T47D (cell line): ENCODE measurements at places on chromosomes 2 and 18.

- DNase-seq = no peak
These were observed 19.8 kb upstream of the MARCHF4 start for GRCh38 chr2:216392018-216392562.

DNA sequence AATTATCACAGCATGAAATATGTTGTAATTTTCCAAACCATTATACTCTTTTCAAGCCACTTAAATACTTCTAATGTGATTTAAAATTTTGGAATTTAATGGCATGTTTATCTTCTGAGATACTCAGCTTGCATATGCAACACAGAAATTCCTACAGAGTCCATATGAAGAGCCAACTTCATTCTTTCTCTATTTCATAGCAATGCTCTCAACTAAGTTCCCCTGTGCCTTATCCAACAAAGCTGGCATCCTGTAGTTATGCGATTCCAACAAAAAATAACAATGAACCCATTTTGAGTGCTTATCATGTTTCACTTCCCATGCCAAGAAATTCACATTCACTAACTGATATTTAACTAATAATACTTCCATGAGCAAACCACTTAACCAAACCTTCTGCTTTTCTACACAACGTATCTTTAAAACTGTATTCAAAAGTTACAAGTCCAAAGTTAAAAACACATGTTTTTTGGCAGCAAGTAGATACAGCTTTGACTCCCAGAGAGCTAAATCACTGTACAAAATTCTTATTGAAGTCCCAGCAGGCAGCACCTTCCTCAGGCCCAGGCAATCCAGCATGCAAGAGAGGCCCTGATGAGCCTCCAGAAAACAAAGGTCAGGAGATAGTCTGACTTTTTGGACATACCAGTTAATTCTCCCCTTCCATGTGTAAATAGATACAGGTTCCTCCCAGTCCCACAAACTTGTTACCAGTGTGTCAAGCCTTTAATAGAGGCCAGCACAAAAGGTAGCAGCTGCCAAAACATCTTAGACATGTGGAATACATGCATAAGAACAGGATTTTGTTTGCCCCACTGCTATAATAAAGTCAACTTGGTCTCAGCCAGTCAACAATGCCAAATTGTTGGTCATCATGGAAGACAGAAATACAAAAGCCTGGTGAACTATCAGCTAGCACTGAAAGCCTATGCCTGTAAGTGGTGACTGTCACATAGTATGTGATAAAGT lies 113.1 kb upstream of the WDR75 start:
- no peak for DNase-seq

- no peak for DNase-seq
These were observed 63.1 kb upstream of the MCFD2 start for GRCh38 chr2:46978723-46979122.

- no peak for DNase-seq
These were observed 43.9 kb downstream of the PAX8 start for GRCh38 chr2:113234721-113235346.

DNA sequence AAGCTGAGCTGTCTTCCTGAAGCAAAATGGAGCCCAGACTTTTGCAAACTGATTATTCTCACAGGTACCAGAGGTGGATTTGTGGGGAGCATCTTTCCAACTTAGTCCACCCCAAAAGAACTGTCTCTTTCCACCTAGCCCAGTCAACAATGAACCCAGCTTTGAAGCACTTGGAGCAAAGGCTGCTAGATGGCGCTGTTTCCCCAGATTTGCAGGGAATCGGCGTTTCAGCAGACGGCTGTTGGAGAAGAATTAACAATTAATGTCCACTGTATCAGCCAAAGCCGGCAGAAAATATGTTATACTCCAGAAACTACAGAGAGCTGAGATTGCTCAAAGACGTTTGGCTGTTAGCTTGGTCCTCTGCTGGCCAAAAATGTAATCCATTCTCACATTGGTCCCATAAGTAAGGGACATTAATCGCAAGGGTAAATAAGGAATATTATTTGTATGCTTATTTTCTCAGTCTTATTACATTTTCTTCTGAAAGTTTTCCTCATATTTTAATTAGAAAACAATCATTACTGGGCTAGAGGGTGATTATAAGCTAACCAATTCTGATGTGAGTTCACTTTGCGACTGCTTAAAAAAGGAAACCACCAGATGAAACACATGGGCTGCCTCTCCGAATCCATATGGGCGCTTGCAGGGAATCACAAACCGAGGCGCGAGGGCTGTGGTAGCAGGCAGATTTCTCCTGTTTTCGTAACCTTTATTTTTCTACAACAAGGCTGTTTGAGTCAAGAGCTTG lies 423.8 kb upstream of the MEX3C start:
- DNase-seq = peak; percentile 26

DNA sequence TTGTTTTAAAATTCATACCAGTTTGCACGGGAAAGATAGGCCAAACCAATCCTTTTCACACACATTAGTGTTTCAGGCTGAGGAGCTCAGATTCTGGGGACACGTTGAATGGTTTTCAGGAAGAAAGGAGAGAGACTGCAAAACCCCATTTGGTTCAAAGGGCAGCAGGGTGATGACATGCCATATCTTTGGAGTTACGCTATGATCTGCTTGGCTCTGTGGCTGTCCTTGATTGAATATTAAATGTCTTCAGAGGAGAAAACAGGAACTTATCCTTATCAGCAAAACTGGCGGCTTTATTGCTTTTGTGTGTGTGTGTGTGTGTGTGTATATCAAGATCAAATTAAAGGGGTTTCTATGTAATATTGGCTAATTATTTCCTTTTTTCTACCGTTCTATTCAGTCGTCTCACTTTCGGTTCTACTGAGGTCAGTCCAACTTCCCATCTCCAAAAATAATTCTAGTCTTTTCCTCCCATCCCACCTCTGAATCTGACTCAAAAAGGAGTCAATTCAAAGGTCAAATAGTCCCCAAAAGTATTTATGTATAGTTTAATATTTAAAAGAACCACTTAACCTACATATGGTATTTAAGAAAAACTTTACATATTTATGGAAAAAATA lies 292.9 kb upstream of the CCDC68 start:
- no peak for DNase-seq

GRCh38 chr18:54130177-54130576 lies 94.3 kb downstream of the MBD2 start:
- no peak for DNase-seq

DNA sequence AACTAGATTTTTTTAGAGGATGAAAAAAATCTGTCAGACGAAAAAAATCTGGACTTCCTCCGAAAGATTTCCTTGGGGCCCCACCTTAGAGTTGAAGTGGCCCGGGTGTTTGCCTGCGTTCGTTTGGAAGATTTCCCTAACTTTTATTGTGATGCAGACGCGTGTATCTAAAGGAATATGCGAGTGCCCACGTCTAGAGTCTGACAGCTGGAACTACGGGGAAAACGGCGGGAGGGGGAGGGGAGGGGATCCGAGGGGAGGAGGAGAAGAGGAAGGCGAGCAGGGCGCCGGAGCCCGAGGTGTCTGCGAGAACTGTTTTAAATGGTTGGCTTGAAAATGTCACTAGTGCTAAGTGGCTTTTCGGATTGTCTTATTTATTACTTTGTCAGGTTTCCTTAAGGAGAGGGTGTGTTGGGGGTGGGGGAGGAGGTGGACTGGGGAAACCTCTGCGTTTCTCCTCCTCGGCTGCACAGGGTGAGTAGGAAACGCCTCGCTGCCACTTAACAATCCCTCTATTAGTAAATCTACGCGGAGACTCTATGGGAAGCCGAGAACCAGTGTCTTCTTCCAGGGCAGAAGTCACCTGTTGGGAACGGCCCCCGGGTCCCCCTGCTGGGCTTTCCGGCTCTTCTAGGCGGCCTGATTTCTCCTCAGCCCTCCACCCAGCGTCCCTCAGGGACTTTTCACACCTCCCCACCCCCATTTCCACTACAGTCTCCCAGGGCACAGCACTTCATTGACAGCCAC lies 2.4 kb upstream of the SP9 start:
- no peak for DNase-seq

- no peak for DNase-seq
These were observed 209.9 kb downstream of the TFCP2L1 start for GRCh38 chr2:121075006-121075551.

DNA sequence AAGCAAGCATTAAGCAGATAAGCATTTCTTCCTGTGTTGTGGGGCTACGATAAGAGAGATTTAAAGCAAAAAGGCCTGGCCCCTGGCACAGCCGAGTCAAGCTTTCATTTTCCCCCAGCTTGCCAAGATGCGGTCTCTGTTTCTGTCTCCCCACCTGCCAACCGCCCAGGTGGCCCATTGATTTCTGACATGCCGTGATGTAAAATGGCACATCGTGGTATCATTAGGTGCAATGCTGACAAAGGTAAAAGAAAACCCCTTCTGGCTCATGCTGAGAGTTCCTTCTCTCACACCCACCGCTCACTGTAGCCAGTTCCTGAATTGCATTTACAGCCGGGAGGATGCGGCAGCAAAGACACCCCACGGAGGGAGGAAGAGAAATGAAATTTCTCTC lies 62.8 kb downstream of the BOD1L2 start:
- no peak for DNase-seq

GRCh38 chr2:40401896-40402295 lies 50.0 kb downstream of the SLC8A1 start:
- no peak for DNase-seq

DNA sequence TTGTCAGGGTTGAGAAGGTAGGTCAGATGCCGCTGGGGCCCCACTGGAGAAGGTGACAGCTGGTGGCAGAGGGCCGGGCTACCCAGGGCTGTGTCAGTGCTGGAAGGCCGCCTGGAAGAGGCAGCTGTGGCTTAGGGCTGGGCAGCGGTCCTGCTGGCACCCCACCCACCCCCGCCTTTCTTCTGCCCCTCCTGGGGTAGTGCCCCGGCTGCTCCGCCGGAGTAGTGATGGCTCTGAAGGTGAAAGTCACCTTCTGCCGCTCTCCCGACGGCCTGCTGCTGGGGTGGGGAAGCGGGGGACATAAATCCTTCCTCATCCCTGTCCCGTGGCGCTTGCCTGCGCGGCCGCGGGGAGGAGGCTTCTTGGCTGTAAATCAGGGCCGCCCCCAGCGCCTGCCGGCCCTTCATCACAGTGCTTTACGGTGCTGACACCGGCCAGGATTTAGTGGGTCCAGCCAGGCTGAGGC lies 332.2 kb downstream of the DYSF start:
- no peak for DNase-seq

DNA sequence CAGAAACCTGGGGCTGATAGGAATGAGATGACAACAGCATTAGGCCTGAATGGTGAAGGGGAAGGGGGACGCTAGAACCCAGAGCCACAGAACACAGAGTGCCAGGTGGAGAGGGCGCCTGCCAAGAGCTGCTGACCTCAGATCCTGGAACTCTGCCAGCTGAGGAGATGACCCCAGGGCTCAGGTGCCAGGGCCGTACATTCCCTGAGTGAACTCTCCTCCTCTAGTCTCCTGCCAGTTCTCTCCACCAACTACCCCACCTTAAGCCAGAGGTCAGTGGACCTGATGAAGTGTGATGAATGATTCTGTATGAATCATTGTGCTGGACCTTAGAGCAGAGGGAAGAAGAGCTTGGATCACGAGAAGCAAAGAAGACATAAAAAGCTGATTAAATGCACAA lies 1582.2 kb upstream of the ACVR2A start:
- no peak for DNase-seq

- no peak for DNase-seq
These were observed 2.8 kb downstream of the SP9 start for GRCh38 chr2:174337337-174338146.

DNA sequence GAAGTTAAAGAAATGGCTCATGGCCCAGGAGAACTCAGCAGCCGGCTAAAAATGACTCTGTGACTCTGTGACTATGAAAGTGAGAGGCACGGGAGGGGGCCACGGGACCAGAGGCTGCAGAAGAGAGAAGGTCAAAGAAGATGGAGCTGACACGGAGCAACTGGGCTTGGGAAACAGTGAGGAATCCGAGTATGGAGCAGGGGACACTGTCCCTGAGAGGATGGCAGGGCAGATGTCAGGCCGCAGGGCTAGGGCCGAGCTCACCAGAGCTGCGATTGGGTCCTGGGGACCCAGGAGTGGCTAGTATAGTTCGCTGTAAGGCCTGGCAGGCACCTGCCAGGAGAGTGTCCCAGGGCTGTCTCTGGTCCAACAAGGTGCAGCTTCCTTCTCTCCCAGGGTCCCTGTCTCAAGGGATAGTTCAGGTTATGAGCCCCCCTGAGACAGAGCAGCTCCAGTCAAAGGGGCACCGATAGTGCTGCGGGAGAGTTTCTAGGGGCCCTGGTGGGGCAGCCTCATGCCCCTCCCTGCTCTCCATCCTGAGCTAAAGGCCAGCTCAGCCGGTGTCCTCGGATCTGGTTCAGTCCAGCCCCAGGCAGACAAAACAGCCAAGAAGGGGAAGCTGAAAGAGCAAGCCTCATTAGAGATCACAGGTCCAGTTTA lies 42.7 kb downstream of the CIB4 start:
- no peak for DNase-seq

DNA sequence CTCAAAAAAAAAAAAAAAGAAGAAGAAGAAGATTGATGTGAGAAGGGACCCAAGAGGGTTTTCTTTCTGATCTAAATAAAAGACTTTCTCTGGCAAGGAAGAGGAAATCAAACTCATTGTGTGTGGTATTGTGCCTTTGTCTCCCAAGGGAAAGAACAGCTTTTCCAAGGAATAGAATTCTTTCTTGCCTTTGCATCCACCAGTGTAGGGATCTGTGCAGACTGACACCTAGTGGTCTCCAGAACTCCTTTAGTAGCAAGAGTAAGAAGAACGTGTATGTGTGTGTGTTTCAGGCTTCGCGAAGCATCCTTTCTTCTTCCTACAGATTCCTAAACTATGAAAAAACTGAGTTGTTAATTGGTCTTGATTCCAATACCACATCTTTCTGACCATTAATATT lies 33.5 kb upstream of the CRIM1 start:
- DNase-seq = peak; percentile 13

DNA sequence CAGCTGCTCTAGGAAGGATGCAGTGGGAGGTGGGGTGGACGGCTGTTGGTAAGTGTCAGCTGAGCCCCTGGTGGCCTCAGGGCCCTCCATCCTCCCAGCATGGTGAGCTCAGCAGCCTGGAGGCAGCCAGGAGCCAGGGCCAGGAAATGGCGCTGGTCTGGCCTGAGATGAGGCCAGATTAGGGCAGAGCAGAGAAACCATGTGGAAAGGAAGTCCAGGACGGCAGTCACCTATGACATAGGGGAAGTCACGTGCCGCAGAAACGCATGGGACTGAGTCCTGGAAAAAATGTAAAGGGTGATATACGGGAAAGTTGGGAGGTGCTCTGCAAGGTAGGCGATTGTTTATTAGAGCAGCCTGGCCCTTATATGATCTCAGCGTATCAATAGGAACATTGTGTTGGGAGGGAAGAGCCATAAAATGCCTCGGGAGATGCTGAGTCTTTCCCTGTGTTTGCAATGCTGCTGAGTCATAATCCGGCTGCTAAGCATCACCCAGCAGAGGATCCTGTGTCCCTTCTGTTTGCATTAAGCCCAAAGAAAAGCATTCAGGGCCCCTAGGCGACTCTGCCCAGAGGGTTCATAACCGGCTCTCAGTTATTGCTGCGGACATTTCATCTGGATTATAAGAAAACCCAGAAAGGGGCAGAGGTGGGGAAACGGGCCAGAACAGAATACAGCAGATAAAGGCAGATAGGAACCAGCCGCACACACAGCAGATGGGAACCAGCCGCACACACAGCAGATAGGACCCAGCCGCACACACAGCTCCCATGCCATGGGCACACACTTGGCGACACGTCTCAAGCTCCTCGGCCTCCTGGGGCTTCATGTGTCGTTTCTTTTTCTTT lies 30.3 kb upstream of the B3GNT7 start:
- DNase-seq = peak; percentile 66
